ENCODE measurements at places on chromosomes 2 and 18. TPM values are rescaled to one million over a fixed set of nuclear protein-coding genes. Genes with fewer than 3 reads are reported as not detected.
A peak's percentile ranks its signal among the peaks of the same experiment; 100 is the strongest.

The IL18RAP gene
- 0.09 TPM for total RNA-seq

The TFCP2L1 gene
- not detected for total RNA-seq

The FBXO15 gene
- 1.3 TPM for total RNA-seq

The RASGRP3 gene
- 19.8 TPM for total RNA-seq

The ZBTB7C gene
- 6.2 TPM for total RNA-seq

The TMEM169 gene
- 1.8 TPM for total RNA-seq

The PSMA8 gene
- total RNA-seq, result not detected

- no peaks in the 10 kb centered on the region for H3K36me3 ChIP-seq
- H3K4me1 ChIP-seq, result no peaks in the 10 kb centered on the region
- no peak for DNase-seq
- no peaks in the 10 kb centered on the region for H3K27me3 ChIP-seq
- H3K4me3 ChIP-seq, result no peak overlapping the region
These were observed 106.9 kb upstream of the MSTN start for GRCh38 chr2:190169221-190170072.

GRCh38 chr2:28163028-28163427 is 229.6 kb upstream of the FOSL2 start:
- no peaks in the 10 kb centered on the region for H3K36me3 ChIP-seq
- H3K4me3 ChIP-seq, result no peak overlapping the region

DNA sequence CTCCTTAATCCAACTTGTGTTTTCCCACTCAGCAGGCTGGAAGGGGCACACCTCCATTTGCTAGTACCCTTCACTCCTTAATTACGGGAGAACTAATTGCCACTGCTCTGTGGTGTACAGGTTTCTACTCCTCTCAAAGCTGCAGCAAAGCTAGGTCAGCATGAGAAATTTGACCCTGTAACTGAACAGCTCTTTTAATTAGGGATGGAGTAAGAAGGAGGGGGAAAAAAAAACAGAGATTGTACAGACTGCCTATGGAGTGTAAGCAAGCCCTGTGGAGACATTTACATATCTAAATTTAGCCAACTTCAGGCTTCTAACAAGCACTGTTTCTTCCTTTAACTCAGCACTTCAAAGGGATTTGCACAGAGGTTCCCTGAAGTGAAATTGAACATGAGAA is 629.7 kb upstream of the SETBP1 start:
- H3K4me1 ChIP-seq, result peaks cover 25% of the 10 kb centered on the region
- no peak for DNase-seq
- peak overlapping the region; percentile 81 for H3K27ac ChIP-seq
- H3K27me3 ChIP-seq, result no peaks in the 10 kb centered on the region
- H3K36me3 ChIP-seq, result no peaks in the 10 kb centered on the region
- no peak overlapping the region for H3K4me3 ChIP-seq

DNA sequence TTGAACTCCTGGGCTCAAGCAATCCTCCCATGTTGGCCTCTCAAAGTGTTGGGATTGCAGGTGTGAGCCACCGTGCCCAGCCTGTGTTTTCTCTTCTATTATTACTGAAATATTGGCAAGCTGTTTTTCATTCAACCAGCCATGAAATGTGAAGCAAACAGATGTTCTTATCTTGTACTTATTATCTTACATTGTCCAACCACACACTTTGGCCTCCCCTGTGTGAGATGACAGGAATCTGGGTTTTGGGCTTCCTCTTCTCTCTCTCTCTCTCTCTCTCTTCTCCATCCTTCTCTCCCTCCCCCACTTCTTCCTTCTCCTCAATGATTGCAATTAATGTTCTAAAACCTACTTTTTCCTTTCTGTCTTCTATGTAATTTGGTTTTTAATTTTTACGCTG is 33.1 kb downstream of the RAMP1 start:
- DNase-seq, result peak; percentile 61
- H3K36me3 ChIP-seq, result no peaks in the 10 kb centered on the region
- H3K27ac ChIP-seq, result no peak overlapping the region
- peaks cover 12% of the 10 kb centered on the region for H3K4me1 ChIP-seq
- no peaks in the 10 kb centered on the region for H3K27me3 ChIP-seq

- DNase-seq, result no peak
- no peaks in the 10 kb centered on the region for H3K27me3 ChIP-seq
- H3K36me3 ChIP-seq, result no peaks in the 10 kb centered on the region
- peaks cover 11% of the 10 kb centered on the region for H3K4me1 ChIP-seq
These were observed 341.5 kb upstream of the PKDCC start for GRCh38 chr2:41706286-41706685.

DNA sequence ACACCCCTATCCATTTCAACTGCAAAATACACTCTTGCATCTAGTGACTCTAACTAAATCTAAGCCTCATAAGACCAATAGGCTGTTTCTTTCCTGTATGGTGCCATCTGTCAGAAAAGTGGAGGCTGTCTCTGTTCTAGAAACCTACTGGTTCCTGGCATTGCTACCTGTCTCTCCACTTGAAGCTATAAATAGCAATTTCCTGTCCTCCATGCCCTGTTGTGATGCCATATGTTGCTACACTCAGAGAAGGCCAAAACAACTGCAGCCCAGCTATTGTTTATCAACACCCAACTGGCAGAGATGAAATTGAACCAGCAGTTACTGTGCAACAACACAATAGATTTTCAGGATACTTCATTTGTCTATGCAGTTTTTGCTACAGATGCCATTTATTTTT is 1355.1 kb upstream of the SLC39A10 start:
- H3K27me3 ChIP-seq, result no peaks in the 10 kb centered on the region
- H3K36me3 ChIP-seq, result no peaks in the 10 kb centered on the region
- no peaks in the 10 kb centered on the region for H3K4me1 ChIP-seq
- no peak overlapping the region for H3K27ac ChIP-seq
- no peak overlapping the region for H3K4me3 ChIP-seq
- DNase-seq, result no peak

- no peaks in the 10 kb centered on the region for H3K36me3 ChIP-seq
- H3K27ac ChIP-seq, result no peak overlapping the region
- H3K27me3 ChIP-seq, result no peaks in the 10 kb centered on the region
- H3K4me3 ChIP-seq, result no peak overlapping the region
These were observed 224.5 kb upstream of the MGAT5 start for GRCh38 chr2:134029418-134029817.

- no peaks in the 10 kb centered on the region for H3K4me1 ChIP-seq
- no peaks in the 10 kb centered on the region for H3K27me3 ChIP-seq
- no peak for DNase-seq
- no peak overlapping the region for H3K27ac ChIP-seq
These were observed 336.7 kb upstream of the ID2 start for GRCh38 chr2:8345200-8345599.

GRCh38 chr2:171835386-171835785 is 58.7 kb downstream of the SLC25A12 start:
- H3K4me1 ChIP-seq, result no peaks in the 10 kb centered on the region
- H3K4me3 ChIP-seq, result no peak overlapping the region
- H3K36me3 ChIP-seq, result peaks cover 65% of the 10 kb centered on the region
- H3K27ac ChIP-seq, result no peak overlapping the region
- no peak for DNase-seq

GRCh38 chr18:32896776-32897547 is 124.1 kb upstream of the KLHL14 start:
- H3K4me1 ChIP-seq, result no peaks in the 10 kb centered on the region
- no peak overlapping the region for H3K27ac ChIP-seq
- H3K4me3 ChIP-seq, result no peak overlapping the region
- H3K27me3 ChIP-seq, result no peaks in the 10 kb centered on the region
- DNase-seq, result no peak
- no peaks in the 10 kb centered on the region for H3K36me3 ChIP-seq

GRCh38 chr2:176206682-176207081 is 18.2 kb downstream of the HOXD1 start:
- H3K27me3 ChIP-seq, result peaks cover 50% of the 10 kb centered on the region
- no peak for DNase-seq
- H3K27ac ChIP-seq, result no peak overlapping the region
- no peak overlapping the region for H3K4me3 ChIP-seq
- H3K36me3 ChIP-seq, result no peaks in the 10 kb centered on the region

DNA sequence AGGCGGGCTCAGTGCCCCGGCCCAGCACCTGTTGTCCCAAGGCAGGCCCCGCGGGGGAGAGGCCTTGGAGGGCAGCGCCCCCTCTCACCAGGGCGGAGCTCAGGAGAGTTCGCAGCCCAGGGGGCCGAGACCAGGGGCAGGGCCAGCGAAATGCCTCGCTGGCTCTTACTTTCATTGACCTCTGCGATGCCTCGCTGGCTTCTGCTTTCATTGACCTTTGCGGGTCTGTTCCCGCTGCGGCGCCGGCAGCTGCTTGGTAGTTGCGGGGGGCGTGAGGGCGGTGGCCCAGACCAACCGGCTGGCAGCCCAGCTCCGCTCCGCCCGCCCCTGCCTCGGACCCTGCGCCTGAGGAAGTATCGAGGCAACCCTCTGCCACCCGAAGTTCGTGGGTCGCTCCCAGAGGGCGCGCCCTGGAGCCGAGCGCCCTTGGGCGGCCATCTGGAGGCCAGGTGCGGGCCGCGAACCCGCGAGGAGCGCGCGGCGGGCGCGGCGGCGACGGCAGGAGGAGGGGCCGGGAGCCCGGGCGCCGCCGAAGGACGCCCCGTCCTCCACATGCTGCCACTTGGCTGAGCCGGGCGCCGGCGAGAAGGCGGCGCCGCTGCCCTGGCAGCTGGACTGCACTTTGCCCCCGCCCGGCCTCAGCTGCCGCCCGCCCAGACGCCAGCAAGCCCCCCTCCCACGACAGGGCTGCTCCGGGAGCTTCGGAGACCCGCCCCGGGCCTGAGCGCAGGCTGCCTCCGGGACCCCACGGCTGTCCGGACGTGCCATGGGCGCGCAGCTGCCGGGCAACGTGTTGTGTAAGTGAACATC is 118.0 kb upstream of the MSTN start:
- H3K27ac ChIP-seq, result no peak overlapping the region
- H3K4me3 ChIP-seq, result peak overlapping the region; percentile 57
- peaks cover 8% of the 10 kb centered on the region for H3K4me1 ChIP-seq
- H3K36me3 ChIP-seq, result no peaks in the 10 kb centered on the region
- H3K27me3 ChIP-seq, result no peaks in the 10 kb centered on the region

DNA sequence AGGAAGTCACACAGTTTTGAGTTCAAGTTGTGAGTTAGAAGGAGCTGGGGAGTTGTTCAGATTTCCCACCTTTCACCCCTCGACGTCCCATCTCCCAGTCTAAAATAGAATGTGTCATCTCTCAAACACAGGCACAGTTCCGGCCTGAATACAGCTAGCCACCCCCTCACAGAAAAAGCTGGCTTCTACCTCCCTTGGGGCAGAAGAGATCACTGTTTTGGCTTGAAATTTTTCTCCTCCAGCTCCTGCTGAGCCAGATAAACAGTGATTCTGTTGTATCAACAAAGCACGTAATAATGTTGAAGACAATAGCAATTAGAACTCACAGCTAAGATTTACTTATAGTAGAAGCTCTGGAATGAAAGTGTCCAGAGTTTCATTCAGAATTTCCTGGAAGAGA is 74.7 kb downstream of the KIAA2012 start:
- no peaks in the 10 kb centered on the region for H3K36me3 ChIP-seq
- no peaks in the 10 kb centered on the region for H3K4me1 ChIP-seq
- no peak for DNase-seq
- no peaks in the 10 kb centered on the region for H3K27me3 ChIP-seq

DNA sequence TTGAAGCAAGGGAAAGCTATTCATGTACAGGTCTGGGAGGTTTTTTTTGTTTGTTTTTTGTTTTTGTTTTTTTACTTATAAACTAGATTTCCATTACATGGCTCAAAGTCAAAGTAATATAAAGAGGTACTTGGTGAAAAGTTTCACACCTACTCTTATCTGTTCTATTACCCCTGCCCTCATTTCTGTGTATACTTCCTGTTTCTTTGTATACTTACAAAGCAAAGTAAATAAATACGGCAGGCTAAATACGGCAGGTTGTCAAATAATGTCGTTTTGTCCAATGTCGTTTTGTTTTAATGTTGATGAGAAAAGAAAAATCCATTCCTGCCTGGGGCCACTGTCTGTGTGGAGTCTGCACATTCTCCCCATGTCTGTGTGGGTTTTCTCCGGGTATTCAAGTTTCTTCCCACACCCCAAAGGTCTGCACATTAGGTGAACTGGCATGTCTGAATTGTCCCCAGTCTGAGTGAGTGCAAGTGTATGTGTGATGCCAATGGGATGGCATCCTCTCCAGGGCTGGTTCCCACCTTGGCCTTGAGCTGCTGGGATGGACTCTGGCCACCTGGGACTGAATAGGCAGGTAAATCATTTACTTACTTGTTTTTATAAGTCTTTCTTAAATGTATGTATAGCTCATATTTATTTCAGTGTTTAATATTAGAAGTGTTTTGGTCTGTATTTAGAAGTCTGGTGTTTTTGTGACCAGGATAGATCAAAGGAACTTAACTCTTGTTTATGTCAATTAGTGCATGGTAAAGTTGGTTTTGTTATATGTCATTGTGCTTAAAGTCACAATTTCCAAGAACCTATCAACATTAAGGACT is 13.4 kb downstream of the STAMBP start:
- peaks cover 18% of the 10 kb centered on the region for H3K36me3 ChIP-seq
- no peaks in the 10 kb centered on the region for H3K4me1 ChIP-seq
- DNase-seq, result no peak
- no peaks in the 10 kb centered on the region for H3K27me3 ChIP-seq
- no peak overlapping the region for H3K4me3 ChIP-seq
- H3K27ac ChIP-seq, result no peak overlapping the region

DNA sequence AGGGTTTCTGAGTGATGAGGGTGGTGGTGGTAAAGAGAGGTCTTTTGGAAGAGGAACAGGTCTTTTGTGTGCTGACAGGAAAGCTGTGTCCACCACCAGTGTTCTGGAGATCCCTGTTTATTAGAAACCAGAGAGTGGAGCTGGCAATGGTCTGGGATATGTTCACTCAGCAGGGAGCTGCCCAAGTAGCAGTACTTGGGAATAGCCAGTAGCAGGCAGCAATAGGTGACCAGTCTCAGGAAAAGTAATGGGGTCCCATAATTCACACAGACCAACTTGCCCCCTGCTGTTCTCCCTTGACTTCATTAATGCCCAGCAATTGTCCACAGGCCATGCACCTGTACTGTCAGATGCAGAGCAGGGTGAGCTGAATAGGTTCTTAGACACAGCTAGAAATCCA is 1.8 kb downstream of the TSPYL6 start:
- H3K4me3 ChIP-seq, result no peak overlapping the region
- H3K27ac ChIP-seq, result no peak overlapping the region
- DNase-seq, result no peak
- no peaks in the 10 kb centered on the region for H3K36me3 ChIP-seq

DNA sequence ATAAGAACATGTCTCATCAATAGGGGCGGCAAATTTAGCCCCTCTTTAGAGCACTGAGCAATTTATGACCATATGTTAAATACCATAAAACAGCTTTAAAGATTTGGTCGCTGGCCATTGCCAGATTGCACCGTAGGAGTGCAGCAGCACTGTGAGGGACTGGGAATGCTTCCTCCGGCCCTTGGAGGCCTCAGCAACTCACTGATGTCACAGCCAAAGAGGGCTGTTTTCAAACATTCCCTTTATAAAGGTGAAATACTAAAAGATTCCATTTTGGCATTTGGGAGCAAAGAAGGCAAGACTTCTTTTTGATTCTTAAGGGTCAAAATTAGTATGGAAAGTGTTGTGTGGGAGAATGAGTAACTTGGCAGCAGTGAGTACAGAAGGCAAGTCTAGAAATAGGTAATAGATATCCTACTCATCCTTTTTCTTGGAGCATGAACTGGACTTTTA is 63.7 kb downstream of the BABAM2 start:
- H3K36me3 ChIP-seq, result no peaks in the 10 kb centered on the region
- no peaks in the 10 kb centered on the region for H3K27me3 ChIP-seq
- no peak overlapping the region for H3K27ac ChIP-seq
- no peak for DNase-seq
- H3K4me3 ChIP-seq, result no peak overlapping the region
- H3K4me1 ChIP-seq, result peaks cover 11% of the 10 kb centered on the region
